ENCODE measurements at places on chromosomes 12 and 14.

DNA sequence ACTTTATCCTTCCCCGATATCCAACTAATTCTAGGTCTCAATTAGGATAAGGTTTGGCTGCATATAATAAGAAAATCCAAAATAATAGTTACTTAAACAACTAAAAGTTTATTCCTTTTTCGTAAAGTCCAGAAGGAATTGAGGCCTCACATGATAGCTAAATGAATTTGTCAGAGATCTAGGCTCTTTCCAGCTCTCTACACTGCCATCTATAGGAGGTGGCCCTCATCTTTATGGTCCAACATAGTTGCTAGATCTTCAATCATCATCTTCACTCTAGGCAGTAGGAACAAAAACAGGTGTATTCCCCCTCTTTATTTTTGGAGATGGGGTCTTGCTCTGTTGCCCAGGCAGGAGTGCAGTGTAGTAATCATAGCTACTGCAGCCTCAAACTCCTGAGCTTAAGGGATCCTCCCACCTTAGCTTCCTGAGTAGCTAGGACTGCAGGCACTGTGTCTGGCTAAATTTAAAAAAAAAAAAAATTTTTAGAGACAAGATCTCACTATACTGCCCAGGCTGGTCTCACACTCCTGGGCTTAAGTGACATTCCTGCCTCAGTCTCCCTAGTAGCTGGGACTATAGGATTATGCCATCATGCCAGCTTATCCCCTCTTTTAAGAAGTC lies 46.5 kb upstream of the SAV1 start:
- DNase-seq = peak; percentile 74

GRCh38 chr14:88063811-88064210 lies 58.9 kb downstream of the GPR65 start:
- no peak for DNase-seq

GRCh38 chr14:24595073-24595808 lies 14.2 kb downstream of the GZMH start:
- no peak for DNase-seq

DNA sequence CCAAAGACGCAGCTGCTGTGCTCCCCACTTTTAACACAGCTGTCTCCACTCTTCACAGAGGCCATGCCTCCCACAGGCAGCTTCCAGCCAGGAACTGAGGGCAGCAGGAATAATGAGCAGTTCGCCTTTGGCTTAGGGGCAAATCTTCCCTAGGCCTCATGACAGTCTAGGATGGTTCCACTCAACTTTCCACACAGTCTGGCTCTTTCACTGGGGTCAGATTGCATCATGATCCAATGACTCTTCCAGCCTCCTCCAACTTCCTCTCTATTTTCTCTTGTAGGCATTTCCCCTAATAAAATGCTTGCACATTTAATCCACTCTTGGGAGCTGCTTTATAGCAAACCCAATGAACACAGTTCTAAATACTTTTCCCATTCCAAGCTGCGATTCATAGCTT lies 271.6 kb upstream of the ATP2B1 start:
- peak; percentile 76 for DNase-seq

GRCh38 chr14:94158239-94158883 lies 15.8 kb upstream of the PPP4R4 start:
- DNase-seq = no peak

DNA sequence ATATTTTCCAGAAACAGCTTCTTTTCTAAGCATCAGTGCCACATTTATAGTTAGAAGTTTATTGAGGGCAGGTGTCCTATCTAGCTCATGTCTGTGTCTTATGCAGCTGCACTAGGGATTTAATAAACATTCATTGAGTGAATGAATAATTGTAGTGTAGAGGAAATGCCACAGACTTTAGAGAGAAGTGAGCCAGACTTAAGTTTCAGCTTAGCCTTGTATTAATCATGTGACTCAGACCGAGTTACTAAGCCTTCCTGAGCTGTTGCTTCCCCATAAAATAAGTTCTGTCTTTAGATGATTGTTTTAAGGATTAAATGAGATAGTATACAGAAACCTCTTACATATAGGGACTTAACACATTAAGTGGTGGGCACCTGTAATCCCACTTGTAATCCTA lies 236.1 kb upstream of the DDHD1 start:
- DNase-seq = peak; percentile 70

DNA sequence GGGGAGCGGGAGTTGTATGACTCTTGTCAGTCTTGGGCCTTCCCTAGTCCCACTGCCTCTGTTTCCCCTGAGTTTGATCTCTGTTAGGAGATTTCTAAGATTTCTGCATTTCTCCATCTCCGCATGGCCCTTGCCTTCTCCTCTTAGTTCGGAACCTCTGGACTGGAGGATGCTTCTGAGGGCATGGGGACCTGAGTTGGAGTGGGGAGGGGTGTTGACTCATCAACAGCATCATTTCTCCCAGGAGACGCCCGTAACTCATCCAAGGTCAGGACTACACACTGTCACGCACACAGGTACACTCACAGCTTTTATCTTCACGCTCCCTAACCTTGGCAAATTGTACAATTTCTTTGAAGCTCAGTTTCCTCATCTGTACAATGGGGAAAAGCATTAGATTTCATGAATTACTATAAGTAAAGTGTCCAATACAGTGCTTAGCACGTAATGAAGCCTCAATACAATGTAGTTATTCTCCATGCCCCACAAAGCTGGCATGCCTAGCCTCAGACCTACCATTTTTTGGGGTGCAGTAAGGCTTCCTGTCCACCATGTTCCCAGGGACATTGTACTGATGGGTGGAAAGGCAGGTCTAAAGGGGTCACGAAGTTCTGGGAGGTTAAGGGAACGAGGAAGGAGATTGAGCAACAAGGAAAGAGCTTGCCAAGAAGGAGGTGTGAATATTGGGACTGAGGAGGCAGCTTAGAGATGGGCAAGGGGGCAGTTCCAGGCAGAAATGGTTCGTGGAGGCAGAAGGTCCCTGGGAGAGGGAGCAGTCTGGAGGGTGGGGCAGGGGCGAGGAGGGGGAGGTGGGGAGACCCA lies 600 bp upstream of the LAG3 start:
- DNase-seq = peak; percentile 30

DNA sequence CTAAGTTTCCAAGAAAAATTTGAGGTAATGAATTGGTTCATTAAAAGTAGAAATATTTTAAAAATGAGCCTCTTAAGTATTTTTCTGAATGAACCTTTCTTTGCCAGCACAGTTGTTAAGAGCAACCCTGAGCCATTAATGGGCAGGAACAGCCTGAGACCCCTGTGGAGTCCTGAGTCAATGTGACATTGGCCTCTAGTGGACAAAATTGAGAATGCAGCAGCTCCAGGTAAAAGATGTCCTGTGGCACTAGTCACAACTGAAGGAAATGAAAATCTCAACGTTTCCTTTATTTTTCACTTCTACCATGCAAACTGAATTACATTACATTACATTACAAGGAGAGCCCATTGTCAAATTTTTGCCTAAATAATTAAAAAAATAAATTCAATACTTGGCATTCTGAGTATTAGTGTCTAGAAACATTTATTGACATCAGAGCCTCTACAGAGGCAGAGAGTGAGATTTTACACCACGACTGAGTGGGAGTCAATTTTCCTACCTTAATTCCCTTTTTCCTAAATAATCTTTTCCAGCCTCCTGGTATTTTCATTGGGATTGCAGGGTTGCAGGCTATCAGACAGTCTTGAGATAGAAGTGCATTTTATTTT lies 135.7 kb downstream of the PPM1H start:
- peak; percentile 53 for DNase-seq

GRCh38 chr14:23661542-23661941 lies 25.4 kb downstream of the DHRS2 start:
- DNase-seq = no peak

GRCh38 chr12:52020539-52021336 lies 14.0 kb downstream of the TAMALIN start:
- no peak for DNase-seq

GRCh38 chr12:41888285-41888684 lies 256.4 kb downstream of the GXYLT1 start:
- DNase-seq = no peak

DNA sequence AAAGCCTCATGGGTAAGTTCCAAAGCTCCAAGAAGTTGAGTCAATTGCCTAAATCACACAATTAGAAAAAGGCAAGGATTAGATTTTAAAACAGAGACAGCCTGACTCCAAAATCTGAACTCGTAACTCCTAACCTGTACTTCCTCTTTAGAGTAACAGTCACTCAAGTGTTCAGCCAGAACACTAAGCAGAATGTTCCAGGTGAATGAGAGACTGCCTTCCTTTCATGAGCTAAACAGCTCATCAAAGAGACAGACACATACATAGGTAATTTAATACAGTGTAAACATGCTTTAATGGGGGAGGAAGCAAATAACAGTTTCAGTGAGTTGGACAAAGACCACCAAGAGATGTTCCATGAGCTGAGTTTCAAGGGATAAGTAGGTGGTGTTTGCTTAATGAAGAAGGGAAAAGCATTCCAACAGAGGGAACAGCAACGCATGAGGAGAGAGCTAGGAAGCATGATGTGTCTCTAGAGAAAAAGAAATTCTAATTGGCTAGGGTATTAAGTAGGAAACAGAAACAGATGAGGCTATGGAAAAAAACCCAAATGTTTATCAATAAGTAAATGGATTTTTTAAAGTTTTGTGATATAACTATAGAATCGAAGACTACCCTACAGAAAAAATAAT lies 403.9 kb downstream of the MED13L start:
- DNase-seq = no peak
